ENCODE measurements at places on chromosomes 12 and 14.

DNA sequence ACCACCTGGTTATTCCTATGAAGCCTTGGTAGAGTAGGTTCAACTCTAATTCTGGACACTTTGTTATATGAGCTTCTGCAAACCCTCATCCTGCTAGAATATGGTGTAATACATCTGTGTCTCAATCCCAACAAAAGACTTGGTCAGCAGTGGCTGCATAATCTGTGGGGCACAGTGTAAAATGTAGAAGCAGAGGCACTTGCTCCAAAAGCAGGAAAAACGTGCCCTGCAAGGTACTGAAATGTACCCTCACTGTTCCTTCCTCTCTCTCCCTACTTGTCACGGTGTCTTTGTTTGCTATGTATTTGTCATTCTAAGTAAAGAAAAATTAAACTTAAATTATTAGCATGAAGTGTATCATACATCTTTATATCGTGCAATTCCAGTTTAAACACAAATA lies 267.9 kb downstream of the BCL11B start:
- DNase-seq, result no peak

DNA sequence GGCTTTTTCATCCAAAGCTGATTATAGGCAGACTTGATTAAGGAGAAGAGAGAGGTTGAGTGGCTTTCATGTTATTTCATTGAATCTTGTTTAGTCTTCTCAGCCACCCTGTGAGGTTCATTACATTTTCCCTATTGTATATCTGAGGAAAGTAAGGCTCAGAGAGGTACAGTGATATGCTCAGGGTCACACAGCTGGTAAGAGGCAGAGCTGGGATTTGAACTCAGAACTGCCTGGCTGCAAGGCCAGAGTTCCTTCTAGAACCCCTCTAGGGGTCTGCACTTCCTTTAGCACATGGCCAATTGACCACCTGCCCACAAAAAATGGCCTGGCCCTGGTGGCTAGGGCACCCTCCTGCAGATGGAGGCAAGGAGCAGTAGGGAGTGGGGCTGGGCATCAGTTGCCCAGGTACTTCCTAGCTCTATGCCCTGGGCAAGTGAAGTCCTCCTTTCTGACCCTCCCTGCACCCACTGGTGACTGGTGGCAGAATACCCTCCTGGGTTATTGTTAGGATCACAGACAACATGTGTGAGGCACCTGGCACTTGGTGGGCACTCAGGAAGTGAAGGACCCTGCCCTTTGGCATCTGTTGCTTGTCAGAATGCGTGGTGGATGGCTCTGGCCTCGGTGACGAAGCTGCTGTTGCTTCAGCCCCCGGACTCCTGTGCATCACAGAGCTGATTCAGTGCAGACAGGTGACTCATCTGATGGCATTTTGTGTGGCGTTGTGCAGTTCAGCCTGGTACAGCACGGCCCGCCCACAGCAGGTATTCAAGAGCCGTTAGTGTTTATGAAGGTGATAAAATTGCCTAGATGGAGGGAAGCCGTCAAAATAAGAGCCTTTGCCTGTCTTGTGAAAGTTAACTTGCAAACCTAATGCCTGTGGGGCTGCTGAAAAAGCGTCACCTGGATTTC lies 115.8 kb downstream of the SLC25A47 start:
- no peak for DNase-seq

GRCh38 chr14:67140556-67140955 lies 48.7 kb upstream of the GARIN2 start:
- DNase-seq, result no peak

GRCh38 chr12:116332705-116333380 lies 55.4 kb upstream of the MED13L start:
- no peak for DNase-seq

DNA sequence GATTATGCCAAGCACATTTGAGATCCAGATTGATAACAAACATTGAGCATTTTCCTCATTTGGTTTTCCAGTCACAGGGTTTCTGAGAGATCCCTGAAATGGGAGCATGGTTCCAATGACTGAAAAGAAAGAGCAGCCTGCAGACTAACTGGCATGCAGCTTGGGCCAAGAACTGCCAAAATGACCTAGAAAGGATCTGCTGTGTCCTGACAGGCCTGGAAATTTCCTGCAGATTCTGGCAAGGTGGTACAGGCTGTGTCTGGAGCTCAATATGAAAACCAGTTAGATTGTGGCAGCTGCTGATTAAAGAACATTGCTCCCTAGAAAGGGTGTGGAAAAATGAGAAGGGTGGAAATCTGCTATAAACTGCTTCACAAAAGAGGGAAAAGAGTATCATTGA lies 417.3 kb downstream of the IPO8 start:
- no peak for DNase-seq

DNA sequence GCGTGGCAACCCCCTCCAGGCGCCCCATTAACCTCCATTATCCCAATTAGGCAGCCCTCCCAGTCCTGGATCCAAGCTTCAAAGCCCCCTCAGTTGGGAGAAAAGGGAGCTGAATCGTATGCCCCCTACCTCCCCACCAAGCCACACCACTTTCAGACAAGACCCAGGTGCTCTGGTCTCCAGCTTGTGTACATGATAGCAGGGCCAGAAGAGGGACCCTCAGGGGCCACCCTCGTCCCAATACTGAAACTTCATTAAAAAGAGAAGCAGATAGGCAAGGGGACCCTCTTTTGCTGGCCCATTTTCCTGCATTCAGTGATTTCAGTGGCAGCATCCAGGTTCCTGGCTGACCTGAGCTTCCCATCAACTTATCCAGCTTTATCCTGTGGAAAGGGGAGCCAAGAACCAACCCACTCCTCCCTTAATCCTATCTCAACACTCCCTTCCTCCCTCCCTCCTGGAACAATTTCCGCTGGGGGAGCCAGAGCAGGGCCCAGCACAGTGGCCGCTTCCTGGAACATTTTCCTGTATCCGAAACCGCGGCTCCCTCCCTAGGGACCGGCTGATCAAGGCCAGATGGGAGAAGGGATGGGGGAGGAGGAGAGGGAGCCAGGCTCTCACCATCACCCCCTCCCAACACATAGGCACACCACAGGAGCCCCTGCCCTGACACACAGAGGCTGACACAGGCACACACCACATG lies 9.5 kb upstream of the SP7 start:
- DNase-seq, result no peak

GRCh38 chr12:109016016-109016415 lies 4.9 kb downstream of the SVOP start:
- no peak for DNase-seq

GRCh38 chr14:69439521-69440270 lies 41.2 kb downstream of the SLC39A9 start:
- no peak for DNase-seq

- peak; percentile 83 for DNase-seq
These were observed at the start of gene LGMN for GRCh38 chr14:92748259-92749016. Gene LGMN (minus strand): TSS chr14:92748627. CDS start chr14:92732786, 15,841 bp downstream.

DNA sequence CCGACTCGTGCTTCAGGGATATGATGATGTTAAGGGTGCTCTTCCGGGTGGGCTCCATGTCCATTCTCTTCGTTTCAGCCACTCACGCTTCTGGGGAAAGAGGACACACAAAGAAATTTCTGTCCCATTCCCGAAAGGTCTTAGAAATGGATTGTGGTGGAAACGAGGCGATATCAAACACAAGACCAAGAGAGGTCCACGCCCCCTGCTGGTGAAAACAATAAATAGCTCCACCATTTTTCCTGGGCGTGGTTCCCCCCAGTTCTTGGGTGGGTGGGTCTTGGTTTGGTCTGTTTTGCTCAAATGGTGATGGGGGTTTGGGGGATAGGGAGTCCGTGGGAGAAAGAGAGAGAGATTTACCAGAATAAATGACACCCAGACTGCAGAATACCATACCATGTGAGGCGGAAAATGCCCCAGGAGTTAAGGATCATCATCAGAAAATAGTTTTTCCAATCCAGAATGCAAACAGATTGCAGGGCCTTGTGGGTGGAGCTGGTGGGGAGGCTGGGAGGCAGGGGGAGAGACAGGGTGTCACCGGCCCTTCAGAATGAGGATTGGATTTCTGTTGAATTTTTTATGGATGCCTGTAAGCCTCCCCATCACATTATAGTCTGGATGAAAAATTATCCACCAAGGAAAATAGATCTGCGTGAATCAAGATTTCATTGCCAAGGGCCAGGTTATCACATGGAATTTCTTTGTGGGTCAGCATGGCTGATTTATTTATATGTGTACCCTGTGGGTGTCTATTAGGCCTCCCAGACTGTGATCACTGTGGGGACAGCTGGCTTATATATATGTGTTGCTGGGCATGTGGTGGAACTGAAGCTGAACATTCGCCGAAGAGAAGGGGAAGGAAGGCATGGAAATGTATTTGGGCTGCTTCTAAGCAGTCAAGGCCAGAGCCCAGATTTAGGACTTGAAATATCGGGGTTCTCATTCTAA lies 55.8 kb downstream of the SRRM4 start:
- no peak for DNase-seq

- DNase-seq, result no peak
These were observed 191.7 kb downstream of the ALG10B start for GRCh38 chr12:38508246-38508645.

DNA sequence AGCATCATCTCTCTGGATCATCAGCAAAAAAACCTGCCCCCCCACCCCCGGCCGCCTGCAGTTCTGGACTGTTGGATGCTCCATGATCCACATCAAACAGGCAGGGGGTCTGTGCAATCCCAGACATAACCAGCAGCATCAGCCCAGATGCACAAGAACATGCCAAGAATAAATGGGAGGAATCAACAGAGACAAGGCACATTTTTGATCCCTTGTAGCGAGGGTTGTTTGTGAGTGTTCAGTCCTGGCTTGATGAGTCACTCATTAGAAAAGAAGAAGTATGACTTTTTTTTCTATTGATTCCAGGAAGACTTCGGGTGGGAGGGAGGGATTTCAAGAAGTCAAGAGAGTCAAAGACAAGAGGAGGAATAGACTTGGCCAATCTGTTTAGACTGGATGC lies 244.2 kb downstream of the KSR2 start:
- DNase-seq, result no peak

DNA sequence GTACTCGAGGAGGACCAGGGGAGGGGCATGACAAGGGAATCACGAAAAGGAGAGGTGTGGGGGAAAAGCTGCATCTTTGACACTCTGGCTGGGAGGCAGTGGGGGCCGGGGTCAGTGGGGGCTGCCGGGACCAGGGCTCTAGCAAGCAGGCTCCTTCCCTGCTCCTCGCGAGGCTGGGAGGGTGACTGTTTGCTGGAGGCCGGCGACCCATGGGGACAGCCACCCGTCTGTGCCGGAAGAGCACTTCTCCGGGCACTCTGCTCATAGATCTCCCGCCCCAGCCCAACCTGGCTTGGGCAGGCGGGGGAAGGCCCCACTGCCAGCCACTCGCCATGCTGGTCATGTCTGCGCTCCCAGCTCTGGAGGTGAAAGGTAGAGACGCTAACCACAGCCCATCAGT lies 130.7 kb downstream of the RBM19 start:
- no peak for DNase-seq

- DNase-seq, result no peak
These were observed 82.8 kb upstream of the MDM1 start for GRCh38 chr12:68414988-68415387.

DNA sequence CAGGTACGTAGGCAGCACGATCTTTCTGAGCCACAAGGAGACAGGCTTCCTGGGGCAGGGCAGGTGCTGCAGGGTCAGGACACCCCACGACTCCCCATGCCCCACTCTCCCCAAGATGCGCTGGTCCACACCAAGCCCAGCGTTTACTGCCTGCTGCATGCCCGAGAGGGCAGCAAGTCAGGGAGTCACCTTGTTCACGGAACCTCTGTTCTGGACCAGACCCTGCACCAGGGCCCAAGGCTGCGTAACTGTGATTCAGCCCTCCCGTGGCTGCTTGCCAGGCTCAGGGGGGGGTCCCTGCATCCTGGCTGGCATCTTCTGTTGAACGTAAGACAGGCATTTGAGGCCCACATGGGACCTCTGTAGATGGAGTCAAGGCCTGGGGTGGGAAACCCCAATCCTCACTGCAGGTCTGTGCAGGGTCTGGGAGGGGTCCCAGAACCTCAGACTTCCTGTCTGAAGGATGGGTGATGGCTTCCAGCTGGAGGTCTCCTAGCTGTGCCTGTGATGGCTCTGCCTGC lies 228.6 kb upstream of the RTL1 start:
- DNase-seq, result no peak

GRCh38 chr12:25788707-25789442 lies 169.6 kb upstream of the RASSF8 start:
- no peak for DNase-seq

DNA sequence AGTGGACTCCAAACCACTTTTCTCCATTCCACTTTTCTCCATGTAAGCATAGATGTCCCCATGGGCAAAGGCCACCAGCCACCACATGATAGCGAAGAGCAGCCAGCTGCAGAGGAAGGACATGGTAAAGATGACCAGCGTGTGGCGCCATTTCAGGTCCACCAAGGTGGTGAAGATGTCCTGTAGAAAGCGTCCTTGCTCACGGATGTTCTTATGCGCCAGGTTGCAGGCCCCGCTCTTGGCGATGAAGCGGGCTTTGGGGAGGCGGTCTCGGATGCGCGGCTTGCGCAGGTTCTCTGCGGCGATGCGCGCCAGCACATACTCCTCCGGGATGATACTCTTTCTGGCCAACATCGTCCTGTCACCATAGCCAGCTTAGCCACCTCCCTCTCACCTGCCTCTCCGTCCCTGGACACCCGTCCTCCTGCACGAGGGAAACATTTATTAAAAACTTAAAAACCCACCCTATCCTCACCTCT lies 1.2 kb downstream of the KCNJ8 start:
- DNase-seq, result peak; percentile 71

- DNase-seq, result no peak
These were observed 31.4 kb upstream of the SLC2A13 start for GRCh38 chr12:40137252-40137651.

DNA sequence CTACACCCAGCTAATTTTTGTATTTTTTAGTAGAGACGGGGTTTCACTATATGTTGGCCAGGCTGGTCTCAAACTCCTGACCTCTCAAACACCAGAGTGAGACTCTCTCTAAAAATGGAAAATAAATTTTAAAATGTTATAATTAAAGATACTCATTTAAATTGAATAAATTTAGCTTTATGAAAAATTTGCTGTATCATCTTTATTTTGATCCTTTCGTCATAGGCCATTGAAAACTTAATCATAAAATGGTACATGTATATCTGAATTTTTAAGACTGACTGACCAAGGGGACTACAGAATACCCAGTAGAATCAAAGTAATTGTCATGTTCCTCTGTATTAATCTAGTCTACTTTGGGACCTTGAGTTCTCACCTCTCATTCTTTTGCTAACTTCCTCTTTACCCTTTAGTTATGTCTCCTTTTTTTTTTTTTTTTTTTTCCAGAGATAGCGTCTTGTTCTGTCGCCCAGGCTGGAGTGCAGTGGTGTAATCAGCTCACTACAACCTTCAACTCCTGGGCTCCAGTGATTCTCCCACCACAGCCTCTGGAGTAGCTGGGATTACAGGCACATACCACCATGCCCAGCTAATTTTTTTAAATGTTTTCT lies 9.5 kb downstream of the RAB5B start:
- no peak for DNase-seq
